Adrenal gland (tissue), 19 donors: ENCODE measurements at places on chromosomes 11 and 22.

DNA sequence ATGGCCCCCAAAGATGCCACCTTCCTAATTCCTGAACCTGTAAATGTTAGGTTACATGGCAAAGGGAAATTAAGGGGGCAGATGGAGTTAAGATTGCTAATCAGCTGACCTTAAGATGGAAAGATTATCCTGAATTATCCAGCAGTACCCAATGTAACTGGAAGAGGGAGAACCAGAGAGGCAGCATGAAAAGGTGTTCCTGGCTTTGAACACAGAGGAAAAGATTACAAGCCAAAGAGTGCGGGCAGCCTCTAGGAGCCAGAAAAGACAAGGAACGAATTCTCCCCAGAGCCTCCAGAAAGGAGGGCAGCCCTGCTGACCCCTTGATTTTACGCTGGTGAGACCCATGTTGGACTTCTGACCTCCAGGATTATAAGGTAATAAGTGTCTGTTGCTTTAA, 15.1 kb upstream of the THRSP start:
- no peaks in the 10 kb centered on the region for H3K36me3 ChIP-seq
- no peak for DNase-seq
- no peak overlapping the region for H3K27ac ChIP-seq
- H3K4me1 ChIP-seq, result peaks cover 9% of the 10 kb centered on the region
- H3K27me3 ChIP-seq, result no peaks in the 10 kb centered on the region

DNA sequence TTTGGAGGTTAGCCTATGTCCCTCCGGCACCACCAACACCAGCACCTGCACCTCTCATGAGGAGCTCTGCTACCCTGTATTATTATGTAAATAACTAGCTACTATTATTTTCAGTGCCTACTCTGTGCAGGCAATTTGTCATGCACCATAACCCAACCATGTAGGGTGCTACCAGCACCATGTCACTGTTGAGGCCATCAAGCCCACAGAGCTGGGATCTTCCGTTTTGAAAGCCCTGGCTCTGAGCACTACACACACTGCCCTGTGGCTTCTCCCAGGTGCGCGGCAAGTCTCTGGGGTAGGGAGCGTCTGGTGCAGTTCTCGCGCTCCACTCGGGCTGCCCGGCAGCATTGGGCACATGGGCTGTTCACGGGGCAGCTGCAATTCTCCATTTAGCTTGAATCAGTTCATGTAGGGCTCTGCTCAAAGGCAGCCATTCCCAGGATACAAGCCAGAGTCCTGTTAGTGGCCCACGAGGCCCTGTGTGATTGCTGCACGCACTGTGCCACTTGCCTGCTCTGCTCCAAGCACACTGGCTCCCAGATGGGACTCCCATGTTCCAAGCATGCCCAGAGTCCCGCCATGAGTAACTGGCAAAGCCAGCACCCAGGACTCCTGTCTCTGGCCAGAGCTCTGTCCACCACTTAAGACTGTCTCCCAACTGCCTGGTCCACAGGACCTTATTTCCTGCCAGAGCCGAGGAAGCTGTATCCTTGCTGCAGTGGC, 42.5 kb upstream of the CDON start:
- peaks cover 12% of the 10 kb centered on the region for H3K4me1 ChIP-seq
- H3K36me3 ChIP-seq, result no peaks in the 10 kb centered on the region
- no peak overlapping the region for H3K4me3 ChIP-seq
- DNase-seq, result no peak

GRCh38 chr22:47808236-47808635, 1045.8 kb downstream of the TBC1D22A start:
- H3K27me3 ChIP-seq, result peaks cover 4% of the 10 kb centered on the region
- DNase-seq, result no peak
- no peaks in the 10 kb centered on the region for H3K4me1 ChIP-seq
- no peak overlapping the region for H3K27ac ChIP-seq

DNA sequence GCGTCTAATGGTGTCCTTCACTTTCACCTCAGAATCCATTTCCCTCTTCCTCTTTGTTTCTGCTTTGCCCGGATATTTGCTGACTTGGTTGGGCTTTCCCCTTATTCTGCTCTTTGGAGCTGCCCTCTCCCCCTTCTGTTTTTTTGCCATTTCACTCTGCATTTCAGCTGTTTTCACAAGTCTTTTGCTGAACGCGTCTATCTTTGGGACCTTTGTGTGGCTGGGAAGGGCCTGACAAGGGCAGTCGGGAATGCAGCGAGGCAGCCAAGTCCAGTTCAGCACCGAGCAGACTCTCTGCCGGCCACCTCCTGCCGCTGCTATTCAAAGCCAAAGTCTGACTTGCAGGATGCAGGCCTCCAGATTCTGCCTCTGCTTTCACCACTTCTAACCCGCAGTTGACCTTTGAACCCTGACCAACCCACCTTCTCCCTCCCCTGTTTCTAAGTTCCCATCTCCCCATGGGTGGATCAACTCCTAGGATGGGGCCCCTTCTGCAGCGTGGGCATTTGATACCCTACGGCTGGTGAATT, 38.2 kb downstream of the FEZ1 start:
- no peaks in the 10 kb centered on the region for H3K27me3 ChIP-seq
- peak; percentile 30 for DNase-seq
- H3K4me3 ChIP-seq, result no peak overlapping the region
- no peaks in the 10 kb centered on the region for H3K4me1 ChIP-seq

GRCh38 chr11:95991101-95991500, 67.2 kb upstream of the MTMR2 start:
- H3K4me1 ChIP-seq, result no peaks in the 10 kb centered on the region
- no peaks in the 10 kb centered on the region for H3K36me3 ChIP-seq
- H3K4me3 ChIP-seq, result no peak overlapping the region

- DNase-seq, result no peak
- no peaks in the 10 kb centered on the region for H3K27me3 ChIP-seq
- H3K4me3 ChIP-seq, result no peak overlapping the region
- no peaks in the 10 kb centered on the region for H3K36me3 ChIP-seq
- no peak overlapping the region for H3K27ac ChIP-seq
- peaks cover 8% of the 10 kb centered on the region for H3K4me1 ChIP-seq
Observed at GRCh38 chr11:116598556-116598955, 174.2 kb downstream of the BUD13 start.

DNA sequence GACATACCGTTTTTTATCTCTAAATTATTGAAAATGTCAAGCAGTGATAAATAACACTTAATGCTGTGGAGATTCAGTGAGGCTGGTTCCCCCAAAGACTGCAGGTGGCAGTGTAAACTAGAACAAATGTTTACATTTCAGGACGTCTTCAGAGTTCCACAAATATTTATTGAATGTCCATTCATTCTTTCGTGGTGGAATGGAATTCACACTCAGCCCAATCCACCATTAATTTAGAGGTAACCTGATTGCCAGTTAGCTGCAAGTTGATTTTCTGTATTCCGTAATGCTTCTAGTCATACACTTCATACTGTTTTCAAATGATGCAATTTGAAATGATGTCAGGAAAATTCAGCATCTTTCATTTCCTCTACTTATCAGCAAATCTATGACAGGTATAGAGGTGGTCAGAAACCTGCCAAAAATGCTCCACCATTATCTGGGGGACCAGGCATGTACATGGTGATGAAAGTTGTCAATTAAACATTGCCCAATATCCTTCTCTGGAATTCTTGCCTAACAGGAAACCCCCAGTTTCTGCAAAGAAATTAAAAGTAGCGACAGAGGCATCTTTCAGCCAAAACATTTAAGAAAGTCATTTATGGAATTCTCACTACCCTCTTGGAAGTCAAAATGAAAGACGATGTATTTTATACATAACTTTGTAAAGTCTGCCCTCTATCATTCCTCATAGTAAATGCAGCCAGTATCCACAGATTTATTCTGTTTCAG, 94.3 kb upstream of the BMAL1 start:
- DNase-seq, result no peak
- H3K4me3 ChIP-seq, result no peak overlapping the region
- H3K36me3 ChIP-seq, result no peaks in the 10 kb centered on the region
- H3K4me1 ChIP-seq, result peaks cover 6% of the 10 kb centered on the region
- H3K27ac ChIP-seq, result no peak overlapping the region
- no peaks in the 10 kb centered on the region for H3K27me3 ChIP-seq

GRCh38 chr11:128365044-128365443, 222.3 kb downstream of the ETS1 start:
- no peaks in the 10 kb centered on the region for H3K36me3 ChIP-seq
- H3K27me3 ChIP-seq, result no peaks in the 10 kb centered on the region
- no peaks in the 10 kb centered on the region for H3K4me1 ChIP-seq
- no peak overlapping the region for H3K4me3 ChIP-seq
- no peak for DNase-seq
- no peak overlapping the region for H3K27ac ChIP-seq

GRCh38 chr11:1969776-1970175, 22.6 kb downstream of the MRPL23 start:
- no peak overlapping the region for H3K27ac ChIP-seq
- H3K4me1 ChIP-seq, result no peaks in the 10 kb centered on the region
- DNase-seq, result no peak
- H3K36me3 ChIP-seq, result no peaks in the 10 kb centered on the region
- no peaks in the 10 kb centered on the region for H3K27me3 ChIP-seq

GRCh38 chr11:30478923-30479322, 107.2 kb downstream of the MPPED2 start:
- no peak overlapping the region for H3K27ac ChIP-seq
- H3K36me3 ChIP-seq, result no peaks in the 10 kb centered on the region
- no peak for DNase-seq
- H3K4me3 ChIP-seq, result no peak overlapping the region
- H3K4me1 ChIP-seq, result no peaks in the 10 kb centered on the region
- no peaks in the 10 kb centered on the region for H3K27me3 ChIP-seq

GRCh38 chr11:59669611-59670009, 773 bp upstream of the PATL1 start:
- DNase-seq, result peak; percentile 52
- H3K4me3 ChIP-seq, result peak overlapping the region; percentile 49
- H3K36me3 ChIP-seq, result no peaks in the 10 kb centered on the region
- H3K4me1 ChIP-seq, result peaks cover 26% of the 10 kb centered on the region
- peak overlapping the region; percentile 98 for H3K27ac ChIP-seq

DNA sequence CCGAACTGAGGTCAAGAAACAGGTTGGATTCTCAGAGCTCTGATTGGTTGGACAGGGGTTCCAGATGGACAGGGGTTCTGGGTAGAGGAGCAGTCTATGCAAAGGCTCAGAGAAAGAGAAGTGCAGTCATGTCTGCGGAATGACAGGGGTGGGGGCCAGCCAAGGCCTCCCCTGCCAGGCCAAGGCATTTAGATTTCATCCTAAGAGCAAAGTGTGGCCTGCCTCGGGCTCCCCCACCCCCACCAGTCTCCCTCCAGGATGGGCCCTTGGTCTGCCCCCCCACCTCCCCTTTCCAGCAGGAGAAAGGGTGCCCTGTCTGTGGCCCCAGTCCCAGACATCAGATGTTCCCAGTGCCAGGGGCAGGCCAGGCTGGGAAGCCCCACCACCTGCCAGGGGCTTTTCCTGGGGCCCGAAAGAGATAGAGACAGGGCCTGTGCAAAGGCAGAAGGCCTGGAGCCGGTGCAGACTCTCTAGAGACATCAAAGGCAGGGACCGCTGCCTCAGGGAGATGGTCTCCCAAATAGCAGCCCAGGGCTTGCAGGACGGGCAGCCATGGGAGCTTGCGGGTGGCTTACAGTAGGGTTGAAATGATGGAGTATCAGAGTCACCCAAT, 9.4 kb downstream of the SUSD2 start:
- H3K4me1 ChIP-seq, result peaks cover 6% of the 10 kb centered on the region
- no peaks in the 10 kb centered on the region for H3K27me3 ChIP-seq
- H3K27ac ChIP-seq, result no peak overlapping the region

DNA sequence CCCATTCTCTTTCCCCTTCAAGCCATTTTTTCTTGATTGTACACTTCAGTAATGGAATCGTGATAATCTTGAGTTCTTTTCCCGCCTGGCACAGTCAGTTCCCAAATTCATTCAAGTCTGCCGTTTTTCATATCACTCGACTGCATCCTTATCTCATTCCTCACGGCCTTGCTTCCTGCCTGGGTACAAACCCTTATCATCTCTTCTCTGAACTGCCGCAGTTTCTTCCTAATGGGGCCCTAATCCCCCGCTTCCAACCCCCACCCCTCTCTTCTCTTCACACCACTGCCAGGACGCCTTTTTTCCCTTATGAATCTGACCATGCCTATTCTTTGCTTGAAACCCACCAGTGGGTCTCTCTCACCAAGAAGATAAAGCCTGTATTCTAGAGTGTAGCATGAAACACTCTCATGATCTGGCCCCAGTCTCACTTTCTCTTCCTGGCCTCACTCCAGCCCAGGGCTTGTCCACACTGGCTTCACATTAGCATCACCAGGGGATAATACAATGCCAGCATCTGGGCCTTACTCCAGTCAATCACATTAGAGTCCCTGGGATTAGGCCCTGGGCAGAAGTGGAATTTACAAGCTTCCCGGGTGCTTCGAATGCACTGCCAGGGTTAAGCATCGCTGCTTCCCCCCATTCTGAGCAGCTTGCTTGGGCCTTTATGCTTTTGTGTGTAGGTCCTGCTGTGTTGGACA, 102.1 kb downstream of the FBXO7 start:
- H3K4me1 ChIP-seq, result peaks cover 4% of the 10 kb centered on the region
- no peak overlapping the region for H3K27ac ChIP-seq
- H3K27me3 ChIP-seq, result no peaks in the 10 kb centered on the region
- H3K36me3 ChIP-seq, result no peaks in the 10 kb centered on the region
- no peak overlapping the region for H3K4me3 ChIP-seq

DNA sequence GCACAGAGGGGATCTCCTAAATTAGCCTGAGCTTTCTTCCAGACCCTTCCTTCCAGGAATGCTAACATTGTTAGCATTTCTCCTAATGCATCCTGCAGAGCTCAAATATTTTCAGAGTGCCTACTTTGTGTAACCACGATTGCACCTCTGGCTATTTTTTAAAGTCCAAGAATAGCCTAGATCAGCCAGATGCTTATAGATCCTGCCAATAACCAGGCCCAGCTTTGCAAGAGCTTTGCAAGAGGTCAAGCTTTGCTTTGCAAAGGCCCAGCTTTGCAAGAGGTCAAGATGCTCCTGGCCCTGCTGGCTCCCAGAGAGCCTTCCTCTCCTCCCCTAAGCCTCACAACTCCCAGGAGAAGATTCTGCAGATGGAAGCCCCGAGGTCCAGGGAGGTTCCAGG, 491.9 kb downstream of the MN1 start:
- no peaks in the 10 kb centered on the region for H3K4me1 ChIP-seq
- H3K4me3 ChIP-seq, result no peak overlapping the region
- no peaks in the 10 kb centered on the region for H3K36me3 ChIP-seq
- no peak for DNase-seq
- no peak overlapping the region for H3K27ac ChIP-seq

DNA sequence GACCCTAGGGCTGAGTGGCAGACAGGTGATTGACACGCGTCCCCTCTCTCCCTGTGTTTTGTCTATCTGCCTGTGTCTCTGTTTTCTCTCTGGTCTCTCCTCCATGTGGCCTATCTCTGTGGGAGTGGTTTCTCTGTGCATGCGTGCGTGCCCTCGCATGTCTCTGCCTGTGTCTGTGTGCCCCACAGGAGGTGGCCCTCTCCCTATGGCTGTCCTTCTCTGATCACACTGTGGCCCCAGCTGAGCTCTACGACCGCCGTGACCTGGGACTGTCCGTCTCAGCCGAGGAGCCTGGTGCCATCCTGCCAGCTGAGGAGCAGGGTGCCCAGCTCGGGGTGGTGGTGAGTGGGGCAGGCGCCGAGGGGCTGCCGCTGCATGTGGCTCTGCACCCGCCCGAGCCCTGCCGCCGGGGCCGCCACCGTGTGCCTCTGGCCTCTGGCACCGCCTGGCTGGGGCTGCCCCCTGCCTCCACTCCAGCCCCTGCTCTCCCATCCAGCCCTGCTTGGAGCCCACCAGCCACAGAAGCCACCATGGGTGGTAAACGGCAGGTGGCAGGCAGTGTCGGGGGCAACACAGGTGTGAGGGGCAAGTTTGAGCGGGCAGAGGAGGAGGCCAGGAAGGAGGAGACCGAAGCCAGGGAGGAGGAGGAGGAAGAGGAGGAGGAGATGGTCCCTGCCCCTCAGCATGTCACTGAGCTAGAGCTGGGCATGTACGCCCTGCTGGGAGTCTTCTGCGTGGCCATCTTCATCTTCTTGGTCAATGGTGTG, 11.6 kb downstream of the TMEM132A start:
- H3K4me1 ChIP-seq, result no peaks in the 10 kb centered on the region
- no peaks in the 10 kb centered on the region for H3K27me3 ChIP-seq
- peaks cover 7% of the 10 kb centered on the region for H3K36me3 ChIP-seq
- no peak overlapping the region for H3K27ac ChIP-seq
- DNase-seq, result no peak
